ENCODE measurements at places on chromosomes 6 and 20.

DNA sequence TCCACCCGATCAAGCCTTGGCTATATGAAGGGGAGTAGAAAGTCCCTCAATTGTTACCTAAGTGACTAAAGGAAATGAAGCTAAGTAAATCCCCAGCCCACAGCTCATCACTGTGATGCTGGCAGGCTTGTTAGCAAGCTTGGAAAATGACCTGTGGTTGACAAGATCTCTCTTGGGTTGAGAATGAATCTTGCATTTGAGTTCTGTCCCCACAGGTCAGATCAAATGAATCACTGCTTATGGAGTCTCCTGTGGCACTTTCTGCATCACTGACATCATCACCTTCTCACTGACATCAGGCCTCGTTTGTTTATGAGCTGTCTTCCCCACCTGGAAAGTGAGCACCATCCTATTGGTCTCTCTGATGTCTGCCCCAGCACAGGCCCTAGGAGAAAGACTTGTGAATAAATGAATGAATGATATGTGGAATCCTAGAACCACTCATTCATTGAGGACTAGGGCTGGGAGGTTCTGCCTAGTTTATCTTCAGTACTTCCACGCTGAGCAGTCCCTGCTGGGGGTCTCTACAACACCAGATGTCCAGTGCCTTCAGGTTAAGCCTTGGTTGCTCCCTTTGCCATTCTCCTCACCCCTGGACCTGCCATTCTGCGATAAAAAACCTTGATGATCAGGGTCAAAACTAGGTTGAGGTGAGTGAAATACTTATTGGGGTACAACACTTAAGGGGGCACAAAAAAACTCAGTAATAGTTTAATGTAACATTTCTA is 318.4 kb upstream of the MOCS1 start:
- no peak for DNase-seq

DNA sequence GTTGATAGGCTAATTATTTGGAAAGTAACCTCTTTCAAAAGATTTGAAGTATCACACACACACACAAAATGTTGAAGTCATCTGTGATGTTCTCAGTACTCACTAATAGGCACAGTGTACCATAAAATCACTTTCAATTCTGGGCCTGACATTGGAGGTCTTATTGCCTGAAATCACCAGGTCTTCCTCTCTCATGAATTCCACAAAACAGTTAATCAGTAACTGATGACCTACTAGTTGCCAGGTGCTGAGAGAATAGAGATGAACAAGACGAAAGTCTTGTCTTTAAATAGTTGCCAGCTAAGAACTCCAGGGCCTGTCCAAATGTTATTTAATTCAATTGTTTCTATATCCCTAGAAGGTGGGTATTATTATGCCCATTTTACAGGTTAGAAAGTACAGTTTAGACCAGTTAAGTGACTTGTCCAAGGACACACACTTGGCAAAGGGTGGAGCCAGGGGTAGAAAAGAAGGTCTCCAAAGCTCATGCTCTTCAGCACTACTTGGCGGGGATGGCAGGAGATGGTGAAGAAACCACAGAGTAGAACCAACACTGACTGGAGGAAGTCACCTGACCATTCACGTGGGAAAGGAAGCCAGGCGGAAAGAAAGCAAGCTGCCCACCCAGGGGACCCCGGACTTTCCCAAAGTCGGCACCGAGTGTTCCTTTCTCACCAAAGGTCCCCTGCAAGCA is 116.4 kb downstream of the KIF6 start:
- no peak for DNase-seq

DNA sequence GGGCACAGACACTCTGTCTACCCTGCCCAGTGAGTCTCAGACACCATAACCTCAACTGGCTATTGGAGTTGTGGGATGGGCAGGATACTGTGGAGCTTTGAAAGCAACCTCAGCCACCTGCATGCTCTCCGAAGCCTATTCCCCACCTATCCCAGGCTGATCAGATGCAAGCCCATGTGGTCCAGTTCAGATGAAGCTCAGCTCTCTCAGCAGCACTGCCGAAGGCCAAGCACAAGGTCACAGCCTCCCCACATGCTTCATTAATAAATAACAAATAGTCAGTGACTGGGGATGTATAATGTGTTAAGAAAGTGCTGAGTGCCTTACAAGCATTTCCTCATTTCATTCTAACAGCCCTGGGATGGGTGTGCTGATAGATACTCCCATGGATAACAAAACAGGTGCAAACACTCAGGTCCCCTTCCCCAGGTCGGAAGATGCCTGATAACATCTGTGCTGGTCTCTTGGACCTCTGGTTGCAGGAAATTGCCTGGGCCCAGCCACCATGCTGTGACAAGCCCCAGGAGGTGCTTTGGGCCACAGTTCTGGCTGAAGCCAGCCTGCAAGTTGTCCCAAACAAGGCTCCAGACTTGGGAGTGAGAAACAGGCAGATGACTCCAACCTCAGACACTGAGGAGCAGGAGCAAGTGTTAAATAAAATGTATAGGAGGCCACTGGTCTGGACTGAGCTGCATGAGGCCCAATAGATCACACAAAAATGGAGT is 3.7 kb downstream of the ACSS1 start:
- no peak for DNase-seq

GRCh38 chr6:156057869-156058268 is 602.2 kb upstream of the NOX3 start:
- no peak for DNase-seq

DNA sequence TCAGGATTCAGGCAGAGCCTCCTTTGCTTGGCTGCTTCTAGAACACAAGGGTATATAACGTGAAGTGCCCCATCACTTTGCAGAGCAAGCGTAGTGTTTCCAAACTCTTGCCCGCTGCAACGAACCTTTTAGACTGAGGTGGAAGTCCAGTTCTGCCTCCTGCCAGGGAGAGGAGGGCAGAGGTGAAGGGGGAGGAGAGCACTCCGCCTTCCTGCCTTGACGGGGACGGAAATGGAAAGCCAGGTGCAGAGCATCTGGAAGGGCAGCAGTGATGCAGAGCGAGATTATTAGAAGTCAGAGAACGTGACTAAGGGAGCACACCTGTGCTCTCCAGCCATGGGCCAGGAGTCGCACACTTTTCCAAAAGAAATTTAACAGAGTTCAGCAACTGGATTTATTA is 63.4 kb downstream of the RREB1 start:
- DNase-seq = no peak

DNA sequence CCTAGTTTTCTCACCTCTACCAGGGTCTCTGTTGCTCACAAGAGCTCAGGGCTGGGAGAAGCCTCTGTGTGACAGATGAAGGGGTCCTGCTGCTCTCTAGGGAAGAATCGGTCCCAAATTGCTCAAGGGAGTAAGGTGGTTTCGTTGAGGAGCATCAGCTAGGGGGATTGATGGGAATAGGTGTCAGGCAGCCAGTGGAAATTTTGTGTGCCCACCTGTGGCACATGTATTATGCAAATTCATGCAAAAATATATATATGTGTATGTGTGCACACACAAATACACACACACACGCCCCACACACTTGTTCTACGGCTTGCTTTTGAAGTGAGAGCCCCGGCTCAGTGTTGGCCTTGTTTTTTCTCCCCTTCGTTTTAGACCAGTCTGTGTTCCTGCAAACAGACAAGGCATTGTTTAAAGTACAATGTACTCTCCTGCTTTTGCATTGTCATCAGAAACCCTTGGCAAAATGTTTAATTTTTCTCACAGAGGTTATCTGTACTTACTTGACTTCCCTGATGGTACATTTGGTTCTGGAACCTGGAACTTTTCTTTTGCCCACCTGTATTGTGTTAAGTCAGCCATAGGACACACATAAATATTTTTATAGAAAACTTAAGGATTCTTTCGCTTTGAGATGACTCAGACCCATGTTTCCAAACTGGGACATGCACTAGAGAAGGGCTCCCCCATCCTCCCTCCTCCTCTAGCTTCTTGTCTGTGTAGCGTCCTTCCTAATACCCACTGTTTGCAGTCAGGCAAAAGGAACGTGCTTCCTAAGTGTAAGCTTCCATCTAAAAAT is 26.7 kb downstream of the FOXO3 start:
- no peak for DNase-seq

DNA sequence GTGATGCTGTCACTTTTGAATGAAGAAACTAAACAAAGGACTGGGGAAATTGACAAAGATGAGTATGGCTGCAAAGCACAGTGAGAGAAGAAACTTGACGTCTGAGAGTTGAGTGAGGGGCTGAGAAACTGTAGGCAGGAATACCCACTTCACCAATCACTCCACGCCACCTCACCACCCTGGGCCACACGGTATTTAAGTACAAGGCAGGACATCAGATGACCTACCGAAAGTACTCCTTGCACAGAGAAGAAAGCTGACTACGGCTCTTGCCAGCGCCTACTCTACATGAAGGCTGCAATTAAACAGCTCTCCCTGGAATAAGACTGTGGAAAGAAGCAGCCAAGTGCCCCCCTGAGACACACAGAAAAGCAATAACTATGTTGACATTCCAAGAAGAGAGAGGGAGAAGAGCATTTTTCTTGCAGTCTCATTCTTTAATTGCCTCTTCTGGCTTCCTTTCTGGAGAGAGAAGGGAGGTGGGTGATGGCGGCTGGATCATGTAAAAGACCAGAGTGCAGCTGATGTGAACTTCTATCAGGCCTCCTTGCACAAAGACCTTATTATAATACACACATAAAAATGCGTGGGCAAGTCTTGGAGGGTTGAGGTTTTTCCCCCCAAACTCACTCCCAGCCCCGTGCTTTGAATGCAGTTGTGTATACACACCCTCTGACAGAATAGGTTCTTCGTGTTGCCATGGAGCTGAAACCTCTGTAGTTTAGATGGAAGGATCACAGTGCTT is 44.6 kb downstream of the HIVEP2 start:
- DNase-seq = no peak

DNA sequence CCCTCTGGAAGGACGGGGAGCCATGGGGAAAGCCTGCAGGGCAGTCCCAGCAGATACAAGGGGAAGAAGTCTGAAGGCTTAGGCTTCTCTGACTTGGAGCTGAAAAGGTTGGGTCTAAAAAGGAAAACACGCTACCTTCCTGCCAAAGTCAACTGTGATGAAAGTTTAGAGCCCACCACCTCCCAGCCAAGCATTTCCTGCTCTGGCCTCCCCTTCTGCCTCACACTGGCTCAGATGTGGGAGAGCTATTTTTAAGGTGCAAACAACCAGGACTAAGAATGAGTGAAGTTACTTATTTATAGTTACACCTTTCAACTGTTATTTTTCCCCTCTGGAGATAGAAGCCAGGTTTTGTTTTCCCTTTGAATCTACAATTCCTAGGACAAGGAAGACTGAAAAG is 21.2 kb downstream of the NEDD9 start:
- DNase-seq = no peak

GRCh38 chr6:169808608-169808967 is 57.2 kb downstream of the ERMARD start:
- DNase-seq = no peak

DNA sequence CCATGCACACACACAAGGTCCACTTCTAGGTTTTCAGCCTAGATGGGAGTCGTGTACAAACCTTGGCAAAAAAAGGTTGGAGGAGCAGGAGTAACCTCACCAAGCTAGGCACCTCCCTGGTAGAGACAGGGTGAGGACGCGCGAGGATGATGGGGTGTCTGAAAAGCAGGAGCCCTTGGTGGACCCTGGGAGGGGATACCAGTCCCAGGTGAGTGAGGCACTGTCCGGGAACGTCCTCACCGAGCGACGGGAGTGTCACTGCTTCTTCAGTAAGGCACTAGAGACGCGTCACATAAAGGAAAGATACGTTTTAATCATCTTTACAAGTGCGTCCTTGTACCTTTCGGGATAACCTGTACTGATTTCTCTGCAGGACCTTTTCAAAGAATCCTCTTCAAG is 29.4 kb upstream of the ZBP1 start:
- no peak for DNase-seq

GRCh38 chr20:17617868-17618672 is 48.2 kb downstream of the DSTN start:
- no peak for DNase-seq

GRCh38 chr6:7391151-7391550 is 1.5 kb downstream of the RIOK1 start:
- DNase-seq = no peak
